ENCODE measurements at places on chromosomes 6 and 20.
A peak's percentile ranks its signal among the peaks of the same experiment; 100 is the strongest.

DNA sequence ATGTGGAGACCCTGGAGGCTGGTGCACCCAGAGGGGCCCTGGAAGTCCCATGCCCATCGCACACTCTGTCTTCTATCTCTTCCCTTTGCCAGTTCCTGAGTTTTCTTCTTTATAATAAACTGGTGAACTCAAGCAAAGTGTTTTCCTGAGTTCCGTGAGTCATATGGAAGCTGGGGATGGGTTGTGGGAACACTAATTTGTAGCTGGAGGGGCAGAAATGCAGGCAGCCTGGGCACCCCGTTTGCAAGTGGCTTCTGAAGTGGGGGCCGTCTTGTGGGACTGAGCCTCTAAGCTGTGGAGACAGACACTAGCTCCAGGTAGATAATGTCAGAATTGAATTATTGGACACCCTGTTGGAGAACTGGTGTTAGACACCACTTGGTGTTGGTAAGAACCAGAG lies 3.2 kb upstream of the PPP1R3G start:
- no peak for DNase-seq

DNA sequence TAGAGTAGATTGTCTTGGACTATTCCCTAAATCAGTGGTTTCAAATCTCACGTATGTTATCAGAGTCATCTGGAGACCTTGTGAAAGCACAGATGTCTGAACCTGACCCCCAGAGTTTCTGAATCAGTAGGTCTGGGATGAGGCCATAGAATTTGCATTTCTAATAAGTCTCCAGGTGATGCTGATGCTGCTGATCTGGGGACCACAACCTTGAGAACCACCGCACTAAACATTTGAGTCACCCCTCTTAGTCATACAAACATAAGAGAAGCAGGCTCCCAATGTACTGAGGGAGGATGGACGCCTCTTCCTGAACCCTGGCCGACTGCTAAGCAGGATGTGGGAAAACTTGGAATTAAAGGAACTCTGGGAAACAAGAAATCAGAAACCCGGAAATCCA lies 187.8 kb upstream of the PRDM1 start:
- DNase-seq: no peak

DNA sequence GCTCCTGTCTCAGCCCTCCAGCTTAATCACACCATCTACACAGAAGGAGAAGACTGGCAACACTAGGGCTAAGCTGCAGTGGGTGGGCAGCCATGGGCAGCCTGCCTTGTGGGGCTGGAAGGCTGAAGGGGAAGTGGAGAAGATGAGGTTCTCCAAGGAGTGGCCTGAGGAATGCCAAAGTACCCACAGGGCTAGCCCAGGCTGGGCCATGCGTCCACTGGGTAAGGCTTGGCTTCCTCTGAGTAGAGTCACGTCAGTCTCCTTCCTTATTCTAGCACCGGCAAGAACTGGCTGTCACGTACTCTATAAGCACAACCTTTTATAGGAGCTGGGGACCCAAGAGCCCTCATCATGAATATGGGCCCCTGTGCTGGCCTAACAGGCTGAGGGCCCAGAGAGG lies 110.6 kb upstream of the SIRPA start:
- DNase-seq: no peak

GRCh38 chr20:49181265-49181877 lies 6.8 kb downstream of the STAU1 start:
- no peak for DNase-seq

DNA sequence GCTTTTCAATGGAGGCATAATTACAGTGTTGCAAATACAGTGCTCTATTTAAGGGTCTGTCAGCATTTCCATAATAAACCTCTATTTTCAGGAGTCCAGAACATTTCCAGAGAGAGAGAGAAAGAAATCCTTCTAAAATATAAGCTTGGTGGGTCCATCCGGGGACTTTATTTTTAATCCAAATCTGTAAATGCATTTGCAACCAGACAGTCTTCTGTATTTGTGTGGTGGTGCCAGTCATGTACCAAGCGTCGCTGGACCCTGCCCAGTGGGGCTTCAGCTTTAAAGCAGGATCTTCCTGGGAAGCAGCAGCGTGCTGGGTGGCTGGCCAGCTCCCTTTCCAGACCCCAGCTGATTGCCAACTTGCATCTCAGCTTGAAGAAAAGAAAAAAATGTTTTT lies 256.5 kb upstream of the SUPT3H start:
- DNase-seq: no peak

- peak; percentile 82 for DNase-seq
Measured at GRCh38 chr20:63698739-63699465, 2.5 kb downstream of the TNFRSF6B start.

GRCh38 chr20:44073011-44073674 lies 113.8 kb downstream of the JPH2 start:
- no peak for DNase-seq

- no peak for DNase-seq
Measured at GRCh38 chr20:61341605-61342004, 89.5 kb downstream of the CDH4 start.

GRCh38 chr20:40286975-40287531 lies 402.0 kb downstream of the MAFB start:
- no peak for DNase-seq

DNA sequence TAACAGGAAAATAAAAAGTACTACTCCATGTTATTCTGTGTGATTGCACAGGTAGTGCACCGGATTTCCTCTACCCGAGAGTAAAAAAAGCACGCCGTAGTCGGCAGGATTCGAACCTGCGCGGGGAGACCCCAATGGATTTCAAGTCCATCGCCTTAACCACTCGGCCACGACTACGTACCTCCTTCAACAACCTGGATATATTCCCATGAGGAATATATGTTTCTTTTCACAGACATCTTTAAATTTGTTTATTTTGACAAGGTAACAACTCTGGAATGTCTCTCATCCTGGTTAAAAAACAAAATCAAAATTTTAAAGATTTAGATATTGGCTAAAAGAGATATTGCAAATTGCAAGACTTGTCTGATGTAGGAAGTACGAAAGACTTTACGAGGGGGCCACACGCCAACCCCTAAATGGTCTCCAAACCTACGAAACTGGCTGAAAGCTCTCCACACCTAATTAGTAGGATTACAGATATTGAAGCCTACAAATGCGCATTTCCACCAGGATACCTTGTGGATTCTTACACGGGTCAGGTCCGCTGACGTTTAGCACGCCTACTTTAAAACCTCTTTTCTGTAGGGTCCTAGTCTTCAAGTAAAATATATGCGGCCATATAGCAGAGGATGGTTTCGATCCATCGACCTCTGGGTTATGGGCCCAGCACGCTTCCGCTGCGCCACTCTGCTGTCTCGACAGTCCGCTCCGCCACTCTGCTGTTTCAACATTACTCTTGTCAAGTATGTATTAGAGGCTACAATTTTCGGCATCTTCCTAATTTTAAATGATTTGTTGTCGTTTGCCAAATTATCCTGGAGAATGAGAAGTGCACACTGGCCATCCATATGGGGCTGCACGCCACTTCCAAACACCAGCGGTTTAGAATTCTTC lies 52.2 kb upstream of the BTN3A2 start:
- DNase-seq: no peak

DNA sequence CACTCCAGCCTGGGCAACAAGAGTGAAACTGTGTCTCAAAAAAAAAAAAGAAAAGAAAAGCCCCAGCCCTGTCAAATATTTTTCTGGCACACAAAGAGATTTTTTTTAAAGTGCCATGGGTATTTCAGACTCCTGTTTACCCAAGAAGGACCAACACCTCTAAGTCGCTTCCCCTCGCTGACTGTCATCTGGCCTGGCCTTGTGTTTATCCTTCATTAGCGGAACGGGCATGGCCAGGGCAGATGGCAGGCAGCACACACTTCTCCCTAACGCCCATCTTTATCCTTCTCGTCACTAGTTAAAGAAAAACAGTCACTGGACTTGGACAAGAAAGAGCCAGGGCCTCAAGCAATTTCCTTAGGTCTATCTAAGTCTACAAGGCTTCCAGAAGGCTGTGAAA lies 7.3 kb upstream of the CBFA2T2 start:
- no peak for DNase-seq

GRCh38 chr20:18272451-18272850 lies 15.9 kb upstream of the ZNF133 start:
- DNase-seq: no peak

DNA sequence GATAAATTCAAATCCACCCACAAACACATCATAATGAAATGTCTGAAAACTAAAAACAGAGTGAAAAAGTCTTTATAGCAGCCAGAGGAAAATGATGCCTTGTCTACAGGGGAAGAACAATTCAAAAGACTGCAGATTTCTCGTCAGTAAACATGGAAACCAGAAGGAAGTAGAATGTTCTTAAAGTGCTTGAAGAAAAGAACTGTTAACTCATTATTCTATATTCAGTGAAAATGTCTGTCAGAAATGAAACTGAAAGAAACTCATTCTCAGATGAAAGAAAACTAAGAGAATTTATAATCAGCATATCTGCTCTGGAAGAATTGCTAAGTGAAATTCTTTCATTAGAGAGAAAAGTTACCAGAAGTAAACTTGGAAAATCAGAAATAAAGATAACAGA lies 416.1 kb downstream of the TBC1D32 start:
- DNase-seq: peak; percentile 5

DNA sequence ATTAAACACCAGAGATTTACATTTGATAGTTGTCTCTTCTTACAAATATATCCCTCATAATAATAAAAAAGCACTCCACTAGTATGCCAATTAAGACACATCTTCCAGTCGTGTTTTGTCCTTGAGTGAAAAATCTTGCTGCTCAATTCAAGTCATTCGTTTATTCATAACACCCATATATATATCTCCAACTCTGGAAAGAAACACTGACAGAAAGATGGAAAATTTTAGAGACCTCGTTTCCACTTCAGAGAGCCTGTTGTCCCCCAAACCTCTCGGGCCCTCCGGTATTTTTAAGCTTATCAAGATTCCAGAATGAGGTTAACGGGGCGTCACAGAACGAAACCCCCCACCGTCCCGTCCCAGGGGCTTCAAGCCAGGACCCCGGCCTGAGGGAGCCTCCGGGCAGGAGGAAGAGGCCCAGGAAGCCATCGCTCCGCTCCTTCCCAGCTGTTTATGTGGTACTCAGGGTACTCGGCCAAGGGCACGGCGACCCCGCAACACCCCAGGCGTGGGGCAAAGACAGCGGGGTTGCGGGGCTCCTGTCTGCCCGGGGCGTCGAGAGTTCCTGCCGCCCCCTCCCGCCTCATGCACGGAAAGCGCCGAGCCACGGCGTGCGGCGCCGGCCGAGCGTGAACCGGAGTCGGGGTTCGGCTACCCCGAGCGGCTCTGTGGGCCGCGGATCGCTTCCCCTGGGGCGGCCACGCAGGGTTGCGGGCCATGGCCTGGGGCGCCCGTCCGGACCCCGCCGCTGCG lies 623 bp upstream of the SNX9 start:
- no peak for DNase-seq

DNA sequence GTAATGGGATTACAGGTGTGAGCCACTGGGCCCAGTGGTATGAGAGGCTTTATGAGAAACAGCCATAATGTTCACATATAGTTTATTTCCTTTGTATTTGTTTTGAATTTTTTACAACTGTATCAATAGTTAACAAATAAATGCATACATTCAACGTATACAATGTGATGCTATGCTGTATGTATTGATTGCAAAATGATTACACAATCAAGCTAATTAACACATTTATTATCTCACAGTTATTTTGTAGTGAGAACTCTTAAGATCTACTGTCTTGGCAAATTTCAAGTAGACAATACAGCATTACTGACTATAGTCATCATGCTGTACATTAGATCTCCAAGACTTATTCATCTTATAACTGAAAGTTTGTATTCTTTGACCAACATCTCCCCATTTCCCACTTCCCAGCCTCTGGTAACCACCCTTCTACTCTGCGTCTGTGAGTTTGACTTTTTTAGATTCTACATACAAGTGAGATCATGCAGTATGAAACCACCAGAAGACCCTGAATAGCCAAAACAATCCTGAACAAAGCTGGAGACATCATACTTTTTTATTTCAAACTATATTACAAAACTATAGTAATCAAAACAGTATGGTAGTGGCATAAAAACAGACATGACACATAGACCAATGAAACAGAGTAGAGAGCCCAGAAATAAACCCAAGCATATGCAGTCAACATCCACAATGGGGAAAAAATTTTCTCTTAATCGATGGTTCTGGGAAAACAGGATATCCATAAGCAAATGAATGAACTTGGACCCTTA lies 157.2 kb upstream of the RREB1 start:
- DNase-seq: no peak

DNA sequence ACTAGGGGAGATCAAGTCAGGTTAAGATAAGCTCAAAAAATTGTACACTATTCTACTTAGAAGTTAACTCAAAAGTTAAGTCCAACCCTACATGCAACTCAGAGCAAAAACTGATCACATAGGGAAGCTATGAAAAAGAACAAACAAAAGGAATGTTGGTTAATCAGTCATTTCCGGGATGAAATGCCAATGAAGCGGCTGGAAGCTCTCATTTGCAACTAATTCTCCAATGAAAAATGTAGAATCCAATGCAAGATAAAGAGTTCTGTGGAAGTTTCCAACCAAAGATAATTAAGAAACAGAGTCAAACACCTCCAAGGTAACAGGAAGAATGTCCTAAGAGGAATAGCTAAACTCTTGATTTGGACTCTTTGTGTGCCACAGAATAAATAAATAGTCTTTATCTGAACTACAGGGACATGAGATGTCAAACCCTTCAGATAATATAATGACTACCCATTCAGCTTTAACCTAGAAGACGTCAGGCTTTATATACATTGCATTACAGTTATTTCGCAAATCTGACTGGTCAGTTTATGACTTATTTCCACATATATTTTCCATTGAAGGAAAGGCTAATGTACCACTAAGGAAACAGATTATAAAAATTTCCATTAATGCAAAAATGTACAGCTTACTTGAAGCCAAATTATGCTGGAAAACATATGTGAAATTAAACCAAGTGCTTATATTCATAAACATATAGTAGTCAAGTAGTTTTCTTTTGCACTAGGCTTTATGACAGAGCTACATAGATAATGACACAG lies 48.0 kb upstream of the DST start:
- DNase-seq: no peak

DNA sequence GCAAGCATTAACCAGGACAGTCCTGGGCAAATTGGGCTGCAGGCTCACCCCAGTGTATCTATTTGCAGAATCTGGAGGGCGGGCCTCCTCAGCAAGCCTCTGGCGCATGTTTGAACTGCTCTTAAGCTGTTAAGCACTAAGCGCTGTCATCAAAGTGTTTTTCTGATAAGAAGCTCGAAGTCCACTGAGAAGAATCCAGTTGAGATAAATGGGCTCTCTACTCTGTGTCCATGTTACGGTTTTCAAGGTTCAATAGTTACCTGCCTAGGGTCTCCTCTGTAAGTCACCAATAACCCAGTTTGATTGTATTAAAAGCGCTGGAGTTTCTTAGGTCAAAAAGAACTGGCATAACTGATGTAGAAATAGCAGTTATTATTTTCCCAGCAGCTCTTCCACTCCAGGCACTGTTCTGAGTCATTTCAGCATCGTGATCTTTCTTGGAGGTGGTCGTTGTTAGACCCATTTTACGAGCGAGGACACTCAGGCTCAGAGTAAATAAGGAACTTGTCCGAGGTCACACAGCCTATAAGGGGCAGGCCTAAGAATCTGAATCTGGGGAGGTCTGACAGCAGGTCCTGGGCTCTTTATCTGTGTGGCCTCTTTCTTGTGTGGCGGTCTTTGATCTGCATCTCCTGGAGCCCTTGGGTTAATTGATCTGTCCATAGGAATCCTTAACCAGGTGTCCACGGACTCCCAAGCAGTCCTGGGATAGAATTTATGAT lies 207.4 kb upstream of the ZNF217 start:
- no peak for DNase-seq

GRCh38 chr20:4875578-4876067 lies 125.7 kb downstream of the SLC23A2 start:
- no peak for DNase-seq

All from GM20000 (cell line).